ENCODE measurements at places on chromosomes 16 and 17.

DNA sequence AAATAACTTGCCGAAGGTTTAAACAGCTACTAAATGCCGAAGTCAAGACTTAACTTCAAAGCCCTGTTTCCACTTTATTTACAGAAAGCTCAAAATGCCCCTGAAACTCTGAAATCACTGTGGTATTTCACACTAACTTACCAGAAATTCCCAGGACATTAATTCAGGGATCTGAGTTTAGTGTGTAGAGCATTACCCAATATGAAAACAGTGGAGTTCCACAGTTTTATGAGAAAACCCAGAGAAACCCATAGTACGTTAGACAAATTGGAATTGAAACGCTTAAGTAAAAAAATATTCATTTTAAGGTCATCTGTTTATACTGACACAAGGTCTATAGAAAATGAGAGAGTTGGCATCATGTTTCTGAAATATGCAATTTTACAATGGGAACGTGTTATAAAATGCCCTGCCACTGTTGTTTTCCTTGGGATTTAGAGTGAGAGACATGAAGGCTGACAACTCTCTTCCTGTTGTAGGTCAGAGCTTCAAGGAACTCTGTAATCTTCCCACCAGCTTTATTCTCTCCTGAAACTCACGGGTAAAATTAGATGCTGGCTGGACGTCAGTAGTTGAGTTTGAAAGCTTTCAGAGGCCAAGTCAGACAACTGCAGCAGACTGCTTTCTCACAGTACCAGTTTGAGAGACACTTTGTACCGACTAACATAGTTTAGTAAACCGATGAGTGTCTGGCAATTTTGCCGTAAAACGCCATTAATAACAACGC is 139.4 kb upstream of the TBX2 start:
- no peak for DNase-seq

GRCh38 chr16:9378876-9379275 is 287.4 kb downstream of the HAPSTR1 start:
- no peak for DNase-seq

DNA sequence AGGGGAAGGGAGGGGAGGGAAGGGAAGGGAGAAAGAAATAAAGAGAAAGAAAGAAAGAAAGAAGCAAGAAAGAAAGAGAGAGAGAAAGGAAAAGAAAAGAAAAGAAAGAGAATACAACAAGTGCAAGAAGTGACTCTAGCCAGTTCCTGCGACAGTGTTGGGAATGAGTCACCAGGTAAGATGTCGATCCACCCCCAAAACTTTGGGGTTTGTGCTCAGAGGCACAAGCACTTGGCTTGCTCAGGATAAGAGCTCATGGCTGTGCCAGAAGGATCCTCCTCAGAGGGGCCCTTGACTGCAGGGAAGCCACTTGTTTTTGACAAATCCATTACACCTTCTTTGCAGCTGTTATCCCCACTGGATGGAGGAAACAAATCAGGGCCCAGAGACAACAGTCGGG is 137.7 kb downstream of the TMEM132E start:
- DNase-seq: no peak

DNA sequence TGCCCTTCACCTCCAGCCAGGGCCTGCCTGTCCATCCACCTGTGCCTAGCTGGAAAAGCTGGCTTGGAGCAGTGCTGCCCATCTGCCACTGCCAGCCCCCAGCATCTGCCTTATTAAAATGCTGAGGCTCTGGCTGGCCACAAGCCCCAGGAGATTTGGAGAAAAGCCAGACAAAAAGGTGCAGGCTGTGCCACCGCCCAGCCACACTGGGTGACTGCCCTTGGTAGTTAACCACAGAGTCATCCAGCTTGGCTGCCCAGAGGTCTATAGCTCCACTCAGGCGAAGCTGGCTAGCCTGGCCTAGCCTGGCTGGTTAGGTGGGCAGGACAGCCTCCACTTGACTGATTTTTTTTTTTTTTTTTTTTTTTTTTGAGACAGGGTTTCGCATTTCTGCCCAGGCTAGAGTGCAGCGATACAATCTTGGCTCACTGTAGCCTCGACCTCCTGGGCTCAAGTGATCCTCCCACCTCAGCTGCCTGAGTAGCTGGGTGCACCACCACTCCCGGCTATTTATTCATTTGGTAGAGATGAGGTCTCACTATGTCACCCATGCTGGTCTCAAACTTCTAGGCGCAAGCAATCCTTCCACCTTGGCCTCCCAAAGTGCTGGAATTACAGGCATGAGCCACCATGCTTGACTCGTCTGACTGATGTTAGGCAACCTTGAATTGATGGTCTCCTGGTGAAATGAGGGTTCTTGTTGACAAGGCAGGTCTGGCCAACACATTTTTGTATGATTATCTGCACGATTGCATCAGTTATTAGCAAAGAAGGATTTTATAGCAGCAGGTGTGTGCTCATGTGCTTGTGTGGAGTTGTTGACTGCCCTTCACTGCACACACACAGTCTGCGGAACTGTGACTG is 103.8 kb downstream of the RAB11FIP4 start:
- no peak for DNase-seq

DNA sequence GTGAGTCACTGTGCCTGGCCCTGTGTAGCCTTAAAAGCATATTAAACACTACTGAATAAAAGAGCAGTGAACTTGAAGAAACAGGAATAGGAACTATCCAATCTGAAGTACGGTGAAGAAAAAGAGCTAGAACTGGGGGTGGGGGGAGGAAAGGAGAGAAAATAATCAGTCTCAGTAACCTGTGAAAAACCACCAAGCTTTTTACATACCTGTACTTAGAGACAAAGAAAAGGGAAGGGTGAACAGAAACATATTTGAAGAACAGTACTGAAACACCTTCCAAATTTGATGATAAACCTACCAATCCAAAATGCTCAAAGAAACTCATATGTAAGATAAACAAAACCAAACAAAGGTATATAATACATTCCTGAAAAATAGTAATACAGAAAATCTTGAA is 77.5 kb downstream of the USP32 start:
- no peak for DNase-seq

- no peak for DNase-seq
These were observed 8.3 kb upstream of the CENPT start for GRCh38 chr16:67855789-67856188.

DNA sequence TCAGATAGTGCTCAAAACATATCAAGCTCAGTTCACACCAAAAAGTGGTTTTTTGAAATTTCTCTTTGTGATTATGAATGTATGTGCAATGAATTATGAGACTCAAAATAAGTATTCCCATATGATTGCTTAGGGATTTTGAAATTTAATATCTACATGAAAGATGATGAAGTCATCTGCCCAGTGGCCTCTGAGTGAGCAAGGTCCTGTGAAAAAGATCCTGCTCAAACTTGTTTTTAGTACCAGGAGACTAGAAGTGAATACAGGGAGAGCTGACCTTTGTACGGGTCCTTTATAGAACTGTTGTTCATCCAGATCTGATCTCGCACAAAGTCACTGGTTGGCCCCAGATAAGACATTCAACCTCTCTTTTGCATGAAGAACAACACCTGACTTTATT is 151.9 kb upstream of the MAF start:
- no peak for DNase-seq

- peak; percentile 35 for DNase-seq
These were observed 7.1 kb downstream of the HAS3 start for GRCh38 chr16:69112285-69113129.

GRCh38 chr16:11374255-11374654 is 29.0 kb downstream of the RMI2 start:
- no peak for DNase-seq

DNA sequence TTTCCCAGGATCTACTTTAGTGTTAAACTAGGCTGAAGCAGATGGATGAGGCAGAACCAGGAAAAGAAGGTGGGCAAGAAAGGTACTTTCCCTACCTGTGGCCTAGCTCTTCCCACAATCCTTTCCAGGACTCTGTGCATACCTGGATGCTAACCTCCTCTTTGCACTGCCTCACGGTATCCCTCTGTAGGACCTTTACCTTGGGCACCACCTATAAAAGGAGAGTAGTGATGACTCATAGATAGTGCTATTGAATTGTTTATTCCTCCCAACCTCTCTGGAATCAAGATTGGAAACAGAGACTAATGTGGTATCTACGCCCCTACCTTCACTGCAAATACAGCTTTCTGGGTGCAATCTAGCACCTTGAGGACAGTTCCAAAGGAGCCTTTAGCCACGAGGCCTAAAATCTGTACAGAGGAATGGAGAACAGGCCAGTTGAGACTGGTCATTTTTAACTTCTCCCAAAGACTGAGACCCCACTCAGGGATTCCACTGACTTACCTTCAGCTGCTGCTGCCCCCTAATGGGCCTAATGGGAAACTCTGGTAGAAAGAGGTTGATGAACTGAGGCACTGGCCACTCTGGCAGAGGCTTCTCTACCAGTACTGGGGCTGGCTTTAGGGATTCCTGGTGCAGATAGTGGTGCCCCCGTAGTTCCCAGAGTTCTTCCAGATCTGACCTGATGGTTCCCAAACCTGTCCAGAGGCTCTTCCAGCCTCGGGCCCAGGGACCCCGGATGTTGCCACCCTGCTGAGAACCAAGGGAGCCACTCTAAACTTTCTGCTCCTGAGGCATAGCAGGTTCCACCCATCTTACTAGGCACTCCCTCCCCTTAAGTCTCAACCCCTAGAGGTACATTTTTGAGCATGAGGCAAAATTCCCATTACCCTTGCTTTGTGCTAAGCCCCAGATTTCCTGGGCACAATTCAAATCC is 781 bp downstream of the RSKR start:
- DNase-seq: peak; percentile 28

GRCh38 chr16:30677931-30678585 is 19.8 kb downstream of the FBRS start:
- DNase-seq: no peak

DNA sequence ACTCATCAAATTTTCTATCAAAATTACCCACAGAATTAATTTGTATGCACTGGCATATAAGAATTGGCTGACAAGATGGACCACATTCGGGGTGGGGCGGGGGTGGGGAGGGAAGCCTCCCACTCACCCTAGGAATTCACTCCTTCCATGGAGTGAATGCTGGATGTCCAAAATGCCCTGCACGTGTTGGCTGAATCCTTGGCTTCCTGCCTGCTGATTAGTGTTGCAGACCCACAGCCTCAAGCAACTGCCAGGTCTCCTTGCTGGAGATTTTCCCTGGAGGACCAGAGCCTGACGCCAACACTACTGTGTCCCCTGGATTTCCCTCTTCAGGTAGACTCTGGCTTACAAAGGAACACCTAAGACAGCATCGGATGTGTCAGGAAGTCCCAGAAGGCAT is 575.7 kb upstream of the CDH11 start:
- DNase-seq: no peak

GRCh38 chr17:82845163-82845807 is 5.5 kb upstream of the ZNF750 start:
- no peak for DNase-seq

DNA sequence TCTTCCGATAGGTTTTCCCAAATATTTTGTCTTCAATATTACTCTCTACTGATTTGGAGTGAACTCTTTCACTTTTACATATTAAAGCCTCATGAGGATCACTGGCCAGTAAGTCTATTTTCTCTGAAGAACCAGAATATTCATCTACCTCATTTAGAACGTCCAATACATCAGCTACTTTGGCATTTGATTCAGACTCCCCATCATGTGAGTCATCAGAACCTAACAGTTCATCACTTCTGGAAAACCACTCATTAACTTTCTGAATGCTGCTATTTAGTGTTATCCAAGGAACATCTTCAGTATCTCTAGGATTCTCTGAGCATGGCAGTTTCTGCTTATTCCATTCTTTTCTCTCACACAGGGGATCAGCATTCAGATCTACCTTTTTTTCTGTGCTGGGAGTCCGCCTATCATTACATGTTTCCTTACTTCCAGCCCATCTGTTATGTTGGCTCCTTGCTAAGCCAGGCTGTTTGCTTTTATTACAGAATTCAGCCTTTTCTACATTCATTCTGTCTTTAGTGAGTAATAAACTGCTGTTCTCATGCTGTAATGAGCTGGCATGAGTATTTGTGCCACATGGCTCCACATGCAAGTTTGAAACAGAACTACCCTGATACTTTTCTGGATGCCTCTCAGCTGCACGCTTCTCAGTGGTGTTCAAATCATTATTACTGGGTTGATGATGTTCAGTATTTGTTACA is 30.9 kb downstream of the BRCA1 start:
- DNase-seq: no peak

GRCh38 chr17:17587614-17588337 is 3.7 kb downstream of the PEMT start:
- no peak for DNase-seq

- DNase-seq: no peak
These were observed 336.7 kb upstream of the ZFHX3 start for GRCh38 chr16:73384506-73385089.

DNA sequence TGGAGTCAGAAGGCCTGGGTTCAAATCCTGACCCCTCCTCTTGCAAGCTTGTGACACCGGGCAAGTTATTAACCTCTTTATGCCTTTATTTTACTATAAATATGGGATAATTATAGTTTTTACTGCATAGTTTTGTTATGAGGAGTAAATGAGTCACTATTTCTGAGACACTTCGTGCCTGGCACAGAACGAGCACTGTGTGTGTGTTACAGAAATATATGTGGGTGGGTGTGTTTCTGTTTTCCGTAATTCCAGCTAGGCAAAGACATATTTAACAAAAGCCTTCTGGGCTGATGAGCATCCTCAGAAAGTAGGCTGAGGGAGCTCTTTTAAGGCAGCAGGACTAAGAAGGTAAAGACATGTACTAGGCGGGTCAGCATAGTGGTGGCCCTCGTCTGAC is 417.9 kb downstream of the MAF start:
- no peak for DNase-seq

DNA sequence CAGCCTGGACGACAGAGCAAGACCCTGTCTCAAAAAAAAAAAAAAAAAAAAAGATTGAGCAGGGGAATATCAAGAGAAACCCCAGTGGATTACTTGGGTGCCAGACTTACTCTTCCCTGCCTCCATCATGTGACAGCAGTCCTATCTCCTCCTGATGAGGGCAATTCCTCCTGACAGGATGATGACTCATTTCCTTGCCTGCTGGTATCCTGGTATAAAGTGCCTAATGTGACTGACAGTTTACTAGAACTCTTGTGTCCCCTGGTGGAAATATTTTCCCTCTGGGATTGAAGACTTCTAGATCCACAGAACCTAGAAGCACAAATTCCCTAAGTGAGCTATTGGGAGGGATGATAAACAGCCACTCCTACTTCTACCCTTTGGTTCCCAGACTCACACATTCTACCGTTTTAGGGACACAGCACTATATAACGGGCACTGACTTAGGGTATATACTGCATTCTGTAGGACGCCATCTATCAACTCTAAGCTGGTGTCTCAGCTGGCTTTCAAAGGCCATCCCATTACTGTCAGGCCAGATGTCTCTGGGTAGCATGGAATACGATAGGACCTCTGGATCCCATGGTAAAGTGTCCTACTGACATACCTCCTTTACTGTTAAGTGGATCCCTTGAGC is 114.6 kb upstream of the MED13 start:
- no peak for DNase-seq

- DNase-seq: no peak
These were observed 21.0 kb downstream of the PDIA2 start for GRCh38 chr16:303760-304505.

GRCh38 chr17:13420878-13421277 is 180.9 kb downstream of the HS3ST3A1 start:
- DNase-seq: no peak

GRCh38 chr17:81435652-81436293 is 40.5 kb downstream of the BAHCC1 start:
- no peak for DNase-seq

Measured in NCI-H146 (cell line).